ENCODE measurements at places on chromosomes 6 and 20.

DNA sequence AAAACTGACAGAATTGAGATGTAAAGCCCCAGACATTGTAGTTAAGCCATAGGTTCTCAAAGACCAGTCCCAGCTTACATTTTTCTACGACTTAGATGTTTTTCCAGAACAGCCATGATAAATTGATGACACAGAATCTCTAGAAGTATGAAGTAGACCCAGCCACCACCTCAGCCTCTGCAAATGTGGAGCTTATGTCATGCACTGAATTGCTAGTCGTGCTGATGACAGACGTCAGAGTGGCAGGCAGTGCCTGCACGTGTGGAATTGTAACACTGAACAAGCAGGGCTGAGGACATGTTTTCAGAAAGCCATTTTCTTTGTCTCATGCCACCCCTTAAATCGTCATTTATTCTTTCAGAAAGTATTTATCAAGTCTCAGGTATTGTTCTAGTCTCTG, 72.4 kb upstream of the TMEM181 start:
- no peak for DNase-seq

- no peak for DNase-seq
Measured at GRCh38 chr6:142705054-142705453, 239.9 kb downstream of the HIVEP2 start.

DNA sequence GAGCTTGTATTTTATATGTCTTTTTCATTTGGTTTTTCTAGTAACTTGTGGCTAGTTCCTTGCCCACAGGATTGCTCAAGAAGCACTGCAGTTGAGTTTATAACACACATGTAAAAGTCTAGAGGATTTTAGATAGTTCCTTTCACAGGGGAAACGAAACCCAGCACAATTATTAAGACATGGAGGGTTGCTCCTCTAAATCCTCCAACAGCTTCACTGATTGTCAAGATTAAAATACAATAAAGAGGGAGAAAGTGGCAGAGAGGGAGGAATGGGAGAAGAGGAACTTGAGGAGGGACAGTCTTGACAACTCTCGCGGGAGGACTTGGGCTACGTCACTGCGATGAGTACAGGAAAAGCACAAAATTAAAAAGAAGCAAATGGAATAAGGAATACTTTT, 9.7 kb upstream of the TBC1D7 start:
- DNase-seq = no peak

DNA sequence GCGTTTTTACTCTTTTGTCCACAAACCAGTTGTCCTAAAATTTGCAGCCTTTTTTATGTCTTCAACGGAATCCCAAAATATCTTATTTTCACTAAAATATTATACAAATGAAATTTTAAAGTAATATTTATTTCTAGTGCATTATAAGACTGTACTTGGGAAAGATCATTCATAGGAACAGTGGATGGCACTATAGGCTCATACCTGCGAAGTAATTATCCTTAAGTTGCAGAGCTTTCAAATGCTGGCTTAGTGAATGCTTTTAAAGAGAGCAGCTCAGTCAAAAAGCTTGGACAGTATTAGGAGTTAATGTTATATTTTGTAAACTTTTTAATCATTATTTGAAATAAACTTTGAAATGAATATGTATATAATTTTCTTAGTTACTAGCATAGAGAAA, 254.9 kb downstream of the CDKAL1 start:
- no peak for DNase-seq

DNA sequence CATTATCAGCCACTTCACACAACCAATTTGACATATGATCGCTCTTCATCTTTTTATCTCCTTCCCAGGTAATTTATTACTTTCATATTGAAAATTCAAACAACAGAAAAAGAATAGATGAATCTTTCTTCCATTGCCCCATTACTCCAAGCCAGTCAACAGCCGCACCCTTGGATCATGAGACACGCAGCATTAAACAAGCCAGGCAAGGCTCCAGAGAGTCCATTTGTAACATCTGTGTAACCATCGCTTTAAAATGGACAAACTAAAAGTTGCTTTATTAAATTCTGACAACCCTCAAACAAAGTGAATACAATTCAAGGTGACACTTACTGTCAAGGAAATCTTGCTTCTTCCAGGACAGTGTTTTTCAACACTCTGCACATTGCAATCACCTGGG, 200.3 kb downstream of the EPM2A start:
- no peak for DNase-seq

GRCh38 chr6:111804627-111805235, 68.5 kb downstream of the FYN start:
- peak; percentile 38 for DNase-seq

- DNase-seq = no peak
Measured at GRCh38 chr6:114169763-114170162, 173.1 kb downstream of the HS3ST5 start.

GRCh38 chr20:36234771-36235320, 1.4 kb upstream of the AAR2 start:
- DNase-seq = no peak

GRCh38 chr6:50724381-50725124, 11.2 kb downstream of the TFAP2D start:
- no peak for DNase-seq

DNA sequence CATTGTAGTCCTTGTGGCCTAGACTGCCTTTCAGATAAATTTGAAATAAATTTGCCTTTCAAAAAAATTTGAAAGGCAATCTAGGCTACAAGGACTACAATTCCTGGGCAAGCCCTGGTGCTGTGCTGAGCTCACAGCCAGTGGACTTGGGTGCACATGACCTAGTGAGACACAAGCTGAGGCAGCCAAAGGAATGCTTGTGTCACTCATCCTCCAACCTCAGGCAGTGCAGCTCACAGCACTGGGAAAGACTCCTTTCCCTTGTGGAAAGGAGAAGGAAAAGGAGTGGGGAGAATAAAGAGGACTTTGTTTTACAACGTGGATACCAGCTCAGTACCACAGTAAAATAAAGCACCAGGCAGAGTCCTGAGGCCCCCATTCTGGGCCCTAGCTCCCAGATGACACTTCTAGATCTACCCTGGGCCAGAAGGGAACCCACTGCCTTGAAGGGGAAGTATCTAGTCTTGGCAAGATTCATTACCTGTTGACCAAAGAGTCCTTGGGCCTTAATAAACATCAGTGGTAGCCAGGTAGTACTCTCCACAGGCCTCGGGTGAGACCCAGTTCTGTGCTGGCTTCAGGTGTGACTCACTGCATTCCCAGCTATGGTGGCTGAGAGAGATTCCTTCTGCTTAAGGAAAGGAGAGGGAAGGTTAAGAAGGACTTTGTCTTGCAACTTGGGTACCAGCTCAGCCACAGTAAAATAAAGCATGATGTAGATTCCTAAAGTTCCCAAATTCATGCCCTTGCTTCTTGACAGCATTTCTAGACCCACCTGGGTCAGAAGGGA, 659.7 kb upstream of the FLRT3 start:
- DNase-seq = no peak

DNA sequence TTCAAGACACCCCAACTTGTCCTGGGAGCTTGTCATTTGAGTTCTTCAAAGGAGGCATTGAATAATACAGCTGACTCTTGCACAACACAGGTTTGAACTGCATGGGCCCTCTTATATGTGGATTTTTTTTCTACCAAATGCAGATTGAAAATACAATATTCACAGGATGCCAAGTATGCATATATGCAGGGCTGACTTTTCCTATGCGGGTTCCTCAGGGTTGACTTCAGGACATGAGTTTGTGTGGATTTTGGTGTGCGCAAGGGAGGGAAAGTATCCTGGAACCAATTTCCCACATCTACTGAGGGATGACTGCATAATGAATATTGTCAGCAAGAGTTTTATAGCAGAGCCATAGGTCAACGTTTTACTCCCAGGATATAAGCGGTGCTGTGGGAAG, 70.0 kb upstream of the RALY start:
- no peak for DNase-seq

- no peak for DNase-seq
Measured at GRCh38 chr6:37943436-37944058, 124.0 kb downstream of the ZFAND3 start.

DNA sequence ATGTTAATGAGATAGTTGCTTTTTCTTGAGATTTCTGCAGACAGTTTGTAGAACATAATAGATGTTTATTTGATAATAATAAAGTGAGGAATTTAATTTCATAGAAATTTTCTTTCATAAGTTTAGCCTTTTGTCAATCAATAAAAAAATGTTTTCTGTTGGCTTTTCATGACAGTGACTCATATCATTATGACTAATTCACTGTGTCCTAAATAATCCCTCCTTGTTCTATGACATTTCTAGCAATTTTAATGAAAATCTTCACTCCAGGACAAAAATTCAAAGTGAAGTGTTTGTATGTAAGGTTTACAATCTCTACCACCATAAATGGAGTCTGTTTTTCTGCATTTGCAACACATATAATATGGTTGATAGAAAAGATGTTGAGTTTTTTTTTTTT, 109.9 kb downstream of the UTRN start:
- DNase-seq = no peak

GRCh38 chr20:57558614-57559288, 2.2 kb upstream of the PCK1 start:
- DNase-seq = no peak

- DNase-seq = no peak
Measured at GRCh38 chr20:21513881-21514540, at the start of gene NKX2-2. NKX2-2 (minus strand) TSS chr20:21514064; CDS start chr20:21513669, 395 bp downstream.

DNA sequence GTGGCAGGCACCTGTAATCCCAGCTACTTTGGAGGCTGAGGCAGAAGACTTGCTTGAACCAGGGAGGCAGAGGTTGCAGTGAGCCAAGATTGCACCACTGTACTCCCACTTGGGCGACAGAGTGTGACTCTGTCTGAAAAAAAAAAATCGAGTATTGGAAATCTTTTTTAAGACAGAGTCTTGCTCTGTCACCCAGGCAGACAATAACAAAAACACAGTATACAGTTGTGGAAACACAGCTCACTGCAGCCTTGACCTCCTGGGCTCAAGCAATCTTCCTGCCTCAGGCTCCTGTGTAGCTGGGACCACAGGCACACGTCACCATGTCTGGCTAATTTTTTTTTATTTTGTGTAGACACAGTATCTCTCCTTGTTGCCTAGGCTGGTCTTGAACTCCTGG, 15.0 kb downstream of the NANP start:
- DNase-seq = no peak

All from stimulated activated CD8-positive, alpha-beta memory T cell treated with anti-CD3 and anti-CD28 coated beads, Interleukin-15, amount 100 ng/mL, for 1 hour (primary cell).